Ureter (tissue), 1 donor: ENCODE measurements at places on chromosomes 7 and 10. TPM values are rescaled to one million over a fixed set of nuclear protein-coding genes. Genes with fewer than 3 reads are reported as not detected.

Gene PNLIP
- total RNA-seq: not detected

Gene PRF1
- total RNA-seq: 4.1 TPM

Gene ADAM12
- total RNA-seq: 12.3 TPM

DNA sequence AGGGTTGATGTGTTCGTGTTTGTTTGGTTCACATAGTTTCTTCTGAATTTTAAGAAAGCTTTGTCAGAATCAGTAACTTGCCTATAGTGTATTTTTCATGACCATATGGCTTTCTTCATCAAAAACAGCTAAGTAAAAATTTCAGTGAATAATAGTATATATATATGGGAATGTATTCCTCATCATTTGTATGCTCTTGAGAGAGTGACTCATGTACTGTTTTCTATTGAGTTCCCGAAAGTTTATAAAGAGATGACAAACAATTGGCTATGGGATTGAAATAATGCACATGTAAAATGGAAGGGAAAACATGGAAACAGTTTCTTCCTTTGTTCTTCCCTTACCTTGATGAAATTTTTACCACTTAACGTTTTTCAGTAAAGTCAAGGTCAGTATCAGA lies 56.4 kb downstream of the KAT6B start:
- no peak for DNase-seq

DNA sequence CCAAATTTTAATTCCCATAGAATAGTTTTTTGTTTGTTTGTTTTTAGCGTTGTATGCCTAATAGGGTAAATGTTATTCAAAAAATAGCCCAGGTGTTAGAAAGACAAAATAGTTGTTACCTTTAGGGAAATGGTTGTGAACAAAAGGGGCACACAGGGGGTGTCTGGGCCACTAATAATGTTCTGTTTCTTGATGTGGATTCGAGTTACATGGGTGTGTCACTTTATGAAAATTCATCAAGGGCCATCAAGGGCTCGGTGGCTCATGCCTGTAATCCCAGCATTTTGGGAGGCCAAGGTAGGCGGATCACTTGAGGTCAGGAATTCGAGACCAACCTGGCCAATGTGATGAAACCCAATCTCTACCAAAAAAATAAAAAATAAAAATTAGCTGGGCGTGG lies 531.8 kb upstream of the C7orf33 start:
- no peak for DNase-seq

DNA sequence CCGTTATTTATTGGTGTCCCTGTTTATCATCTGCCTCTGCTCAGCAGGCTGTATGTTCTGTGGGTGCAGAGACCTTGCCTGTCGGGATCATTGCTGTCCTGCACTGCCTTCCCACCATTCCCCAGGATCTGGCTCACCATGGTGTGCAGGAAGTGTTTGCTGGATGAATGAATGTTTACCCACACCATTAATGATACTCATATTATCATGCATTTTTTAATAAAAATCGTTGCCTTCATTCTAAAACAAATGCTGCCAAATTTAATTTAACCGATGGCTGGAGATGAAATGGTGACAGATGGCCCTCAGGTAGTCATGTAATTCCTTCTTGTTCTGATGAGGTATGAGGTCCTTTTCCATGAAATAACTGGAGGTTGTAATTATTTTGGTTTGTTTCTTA lies 22.5 kb downstream of the PLPP4 start:
- no peak for DNase-seq

DNA sequence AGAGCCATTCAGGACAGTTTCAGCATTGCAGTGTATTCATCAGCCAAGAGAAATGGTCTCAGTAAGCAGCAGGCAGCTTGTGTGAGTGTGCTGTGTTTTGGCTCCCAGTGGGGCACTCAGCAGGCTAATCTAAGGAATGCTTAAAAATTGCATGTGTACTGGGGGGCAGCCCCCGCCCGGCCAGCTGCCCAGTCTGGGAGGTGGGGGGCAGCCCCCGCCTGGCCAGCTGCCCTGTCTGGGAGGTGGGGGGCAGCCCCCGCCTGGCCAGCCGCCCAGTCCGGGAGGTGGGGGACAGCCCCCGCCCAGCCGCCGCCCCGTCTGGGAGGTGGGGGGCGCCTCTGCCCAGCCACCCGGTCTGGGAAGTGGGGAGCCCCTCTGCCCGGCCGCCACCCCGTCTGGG lies 116.2 kb downstream of the GRID1 start:
- DNase-seq: no peak

DNA sequence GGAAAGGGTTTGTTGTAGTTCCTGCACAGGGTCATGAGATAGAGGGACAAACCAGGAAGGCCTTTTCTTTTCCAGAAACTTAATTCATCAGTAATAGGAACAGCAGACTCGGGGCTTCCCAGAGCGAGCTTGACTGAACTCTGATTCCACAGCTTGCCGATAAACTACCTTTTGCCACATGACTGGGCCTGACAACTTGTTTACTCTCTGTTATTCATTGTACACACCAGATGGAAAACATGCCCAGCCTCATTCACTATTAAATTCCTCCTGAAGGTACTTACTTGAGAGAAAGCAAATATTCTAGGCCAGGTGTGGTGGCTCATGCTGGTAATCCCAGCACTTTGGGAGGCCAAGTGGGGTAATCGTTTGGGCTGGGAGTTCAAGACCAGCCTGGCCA lies 77.1 kb upstream of the FGFR2 start:
- DNase-seq: no peak

GRCh38 chr10:70270952-70271351 lies 12.9 kb downstream of the NPFFR1 start:
- no peak for DNase-seq

DNA sequence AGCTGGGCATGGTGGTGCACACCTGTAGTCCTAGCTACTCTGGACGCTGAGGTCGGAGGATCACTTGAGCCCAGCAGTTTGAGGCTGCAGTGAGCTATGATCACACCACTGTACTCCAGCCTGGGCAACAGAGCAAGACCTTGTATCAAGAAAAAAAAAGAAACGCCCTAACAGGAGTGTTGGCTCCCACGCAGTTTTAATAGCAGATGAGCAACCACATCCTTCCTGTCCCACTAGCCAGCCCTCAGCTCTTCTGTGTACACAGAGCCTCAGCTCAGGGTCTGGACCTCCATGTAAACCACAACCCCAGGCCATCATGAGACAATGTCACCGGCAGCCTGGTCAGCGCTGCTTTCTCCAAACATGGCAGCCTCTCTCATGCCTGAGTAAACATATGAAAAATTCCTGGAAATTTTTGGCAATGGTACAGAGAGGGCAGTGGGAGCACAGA lies 108.2 kb downstream of the PIP4K2A start:
- DNase-seq: no peak
